ENCODE measurements at places on chromosomes 12 and 14. TPM values are rescaled to one million over a fixed set of nuclear protein-coding genes. Genes with fewer than 3 reads are reported as not detected.
A peak's percentile ranks its signal among the peaks of the same experiment; 100 is the strongest.

The SLC17A8 gene
- total RNA-seq: not detected

The ITGA7 gene
- 285 TPM for total RNA-seq

DNA sequence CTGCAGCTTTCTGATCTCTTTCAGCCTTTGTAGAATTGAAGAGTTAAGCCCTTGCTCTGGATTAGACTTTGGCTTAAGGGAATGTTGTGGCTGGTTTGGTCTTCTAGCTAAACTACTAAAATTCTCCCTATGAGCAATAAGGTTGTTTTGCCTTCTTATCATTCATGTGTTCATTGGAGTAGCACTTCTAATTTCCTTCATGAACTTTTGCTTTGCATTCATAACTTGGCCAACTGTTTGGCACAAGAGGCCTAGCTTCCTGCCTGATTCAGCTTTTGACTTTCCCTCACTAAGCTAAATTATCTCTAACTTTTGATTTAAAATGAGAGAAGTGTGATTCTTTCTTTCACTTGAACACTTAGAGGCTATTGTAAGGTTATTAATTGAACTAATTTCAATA, 384.3 kb downstream of the RAD51B start:
- H3K4me1 ChIP-seq: peaks cover 26% of the 10 kb centered on the region
- DNase-seq: no peak
- no peaks in the 10 kb centered on the region for H3K27me3 ChIP-seq
- H3K27ac ChIP-seq: peak overlapping the region; percentile 52
- H3K36me3 ChIP-seq: no peaks in the 10 kb centered on the region

DNA sequence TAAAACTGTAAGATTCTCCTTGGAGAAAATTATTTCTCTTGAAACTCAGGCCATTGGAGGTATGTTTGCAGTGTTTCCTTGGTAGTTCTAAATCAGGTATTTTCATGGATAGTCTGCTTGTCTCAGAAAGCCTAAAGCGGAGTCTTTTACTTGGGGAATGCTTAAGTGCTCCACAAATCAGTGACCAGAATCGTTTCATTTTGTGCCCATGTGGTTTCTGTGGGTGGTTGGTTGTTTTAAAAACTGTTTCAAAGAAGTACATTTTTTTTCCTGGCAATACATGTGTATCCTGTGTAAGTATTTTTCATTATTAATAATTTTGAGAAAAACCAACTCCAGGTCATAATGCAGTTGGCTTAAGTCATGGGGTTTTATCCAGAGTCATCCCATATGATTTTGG, 33.6 kb downstream of the CCDC91 start:
- no peak overlapping the region for H3K4me3 ChIP-seq
- H3K36me3 ChIP-seq: no peaks in the 10 kb centered on the region
- DNase-seq: no peak
- no peak overlapping the region for H3K27ac ChIP-seq
- H3K4me1 ChIP-seq: peaks cover 8% of the 10 kb centered on the region

The HOXC12 gene
- not detected for total RNA-seq

DNA sequence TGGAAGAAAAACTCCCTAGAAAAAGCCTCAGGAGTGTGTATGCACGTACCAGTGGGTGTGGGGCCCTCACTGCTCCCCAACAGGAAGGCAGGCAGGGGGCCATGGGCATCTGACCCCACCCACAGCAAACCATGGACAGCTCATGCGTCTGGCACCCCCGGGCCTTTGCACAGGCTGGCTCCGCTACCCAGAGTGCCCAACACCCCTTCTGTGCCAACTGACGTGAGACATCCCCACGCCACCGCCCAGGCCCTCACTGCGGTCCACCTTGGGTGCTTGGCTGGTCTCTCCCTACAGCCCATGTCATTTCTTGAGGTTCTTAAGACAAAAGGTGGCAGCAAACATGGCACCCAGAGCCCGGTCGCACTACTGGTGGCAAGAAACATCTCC, 91.4 kb downstream of the NCOR2 start:
- H3K36me3 ChIP-seq: peaks cover 32% of the 10 kb centered on the region
- H3K27ac ChIP-seq: no peak overlapping the region
- H3K4me1 ChIP-seq: peaks cover 3% of the 10 kb centered on the region
- no peak for DNase-seq

DNA sequence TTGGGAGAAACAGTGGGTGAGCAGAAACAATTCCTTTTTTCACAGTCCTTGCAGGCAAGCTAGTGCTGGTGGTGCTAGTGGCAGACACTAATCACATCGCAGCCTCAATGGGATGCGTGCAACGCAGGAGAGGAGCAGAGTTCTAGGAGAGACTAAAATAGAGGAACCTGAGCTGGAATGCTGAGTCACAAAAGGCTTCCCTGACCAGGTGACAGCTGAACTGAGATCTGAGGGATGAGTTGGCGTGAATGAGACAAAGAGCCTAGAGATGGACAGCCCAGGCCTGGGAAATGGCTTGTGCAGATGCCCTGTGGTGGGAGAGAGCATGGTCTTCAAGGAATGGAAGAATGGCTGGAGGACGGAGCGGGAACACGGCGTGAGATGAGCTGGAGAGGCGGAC, 25.8 kb downstream of the ACADS start:
- H3K27me3 ChIP-seq: no peaks in the 10 kb centered on the region
- no peak overlapping the region for H3K27ac ChIP-seq
- no peaks in the 10 kb centered on the region for H3K4me1 ChIP-seq
- no peaks in the 10 kb centered on the region for H3K36me3 ChIP-seq
- DNase-seq: no peak

The CD163L1 gene
- total RNA-seq: 2.5 TPM

DNA sequence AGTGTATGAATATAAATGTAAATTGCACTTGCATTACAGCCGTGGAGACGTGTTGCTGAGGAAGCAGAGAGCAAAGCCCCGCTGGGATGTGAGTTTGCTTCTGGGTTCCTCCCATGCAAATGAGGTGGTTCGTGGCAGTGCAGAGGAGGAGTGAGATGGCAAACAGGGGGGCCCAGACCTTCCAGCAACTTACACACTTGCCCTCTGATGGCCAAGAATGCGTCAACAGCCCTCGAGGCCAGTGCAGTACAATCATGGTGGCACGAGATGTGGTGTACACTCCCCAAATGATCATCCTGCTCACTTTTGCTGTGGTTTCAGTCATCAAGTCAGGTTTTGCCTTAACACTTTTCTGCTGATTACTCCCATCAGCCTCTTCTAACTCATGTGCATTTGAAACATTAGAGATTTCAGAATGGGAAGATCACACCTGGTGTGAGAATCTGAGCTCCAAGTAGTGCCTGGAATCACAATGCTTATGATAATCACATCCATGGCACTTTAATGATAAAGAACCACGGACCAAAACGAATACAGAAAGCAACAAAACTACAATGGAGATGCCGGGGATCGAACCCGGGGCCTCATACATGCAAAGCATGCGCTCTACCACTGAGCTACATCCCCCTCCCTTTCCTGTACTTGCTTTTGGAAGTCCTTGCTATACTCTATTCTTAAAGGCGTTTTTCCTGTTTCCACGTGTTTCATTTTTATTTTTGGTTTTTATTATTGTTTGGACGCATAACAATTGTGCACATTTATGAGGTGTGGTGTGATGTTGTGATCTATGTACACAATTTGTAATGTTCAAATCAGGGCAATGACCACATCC, 7.0 kb upstream of the UBC start:
- H3K27ac ChIP-seq: peak overlapping the region; percentile 100
- H3K36me3 ChIP-seq: no peaks in the 10 kb centered on the region

The TRHDE gene
- 3.7 TPM for total RNA-seq

The HCAR2 gene
- 0.35 TPM for total RNA-seq

DNA sequence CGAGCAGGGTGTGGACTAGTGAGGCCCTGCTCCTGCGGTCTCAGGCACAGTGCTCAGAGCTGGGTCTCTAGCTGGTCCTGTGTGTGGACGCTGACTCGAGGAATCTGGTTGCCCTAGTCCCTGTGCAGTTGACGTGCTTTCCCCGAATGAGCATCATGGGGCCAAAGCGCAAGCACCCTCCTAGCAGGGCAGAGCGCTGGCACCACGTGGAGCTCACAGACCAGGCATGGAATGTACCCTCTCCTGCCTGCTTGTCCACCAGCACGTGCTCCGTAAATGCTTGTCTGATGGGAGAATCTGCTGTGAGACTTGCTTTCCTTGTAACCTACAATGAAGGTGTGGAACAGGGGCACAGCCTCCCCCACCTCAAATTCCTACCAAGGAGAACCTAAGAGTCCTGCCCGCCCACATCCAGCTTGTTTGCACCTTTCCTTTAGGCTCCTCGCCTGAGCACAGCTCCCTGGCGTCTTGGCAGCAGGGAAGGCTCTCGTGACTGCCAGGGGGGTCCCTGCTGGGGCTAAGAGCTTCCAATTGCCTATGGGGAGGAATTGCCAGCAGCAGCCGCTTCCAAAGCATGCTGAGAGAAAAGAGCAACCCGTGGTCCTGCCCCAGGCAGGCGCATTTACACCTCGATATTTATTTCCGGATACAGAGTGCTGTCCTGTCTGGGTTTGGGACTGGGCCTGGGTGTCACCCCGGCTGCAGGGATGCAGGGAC, 125.0 kb downstream of the PIWIL1 start:
- H3K27ac ChIP-seq: no peak overlapping the region
- no peak overlapping the region for H3K4me3 ChIP-seq
- H3K27me3 ChIP-seq: no peaks in the 10 kb centered on the region
- no peaks in the 10 kb centered on the region for H3K4me1 ChIP-seq
- DNase-seq: no peak
- H3K36me3 ChIP-seq: no peaks in the 10 kb centered on the region

- no peaks in the 10 kb centered on the region for H3K36me3 ChIP-seq
- H3K4me3 ChIP-seq: peak overlapping the region; percentile 59
- no peaks in the 10 kb centered on the region for H3K27me3 ChIP-seq
- H3K27ac ChIP-seq: peak overlapping the region; percentile 23
- no peak for DNase-seq
Measured at GRCh38 chr14:105064721-105065143, 498 bp downstream of the GPR132 start.

DNA sequence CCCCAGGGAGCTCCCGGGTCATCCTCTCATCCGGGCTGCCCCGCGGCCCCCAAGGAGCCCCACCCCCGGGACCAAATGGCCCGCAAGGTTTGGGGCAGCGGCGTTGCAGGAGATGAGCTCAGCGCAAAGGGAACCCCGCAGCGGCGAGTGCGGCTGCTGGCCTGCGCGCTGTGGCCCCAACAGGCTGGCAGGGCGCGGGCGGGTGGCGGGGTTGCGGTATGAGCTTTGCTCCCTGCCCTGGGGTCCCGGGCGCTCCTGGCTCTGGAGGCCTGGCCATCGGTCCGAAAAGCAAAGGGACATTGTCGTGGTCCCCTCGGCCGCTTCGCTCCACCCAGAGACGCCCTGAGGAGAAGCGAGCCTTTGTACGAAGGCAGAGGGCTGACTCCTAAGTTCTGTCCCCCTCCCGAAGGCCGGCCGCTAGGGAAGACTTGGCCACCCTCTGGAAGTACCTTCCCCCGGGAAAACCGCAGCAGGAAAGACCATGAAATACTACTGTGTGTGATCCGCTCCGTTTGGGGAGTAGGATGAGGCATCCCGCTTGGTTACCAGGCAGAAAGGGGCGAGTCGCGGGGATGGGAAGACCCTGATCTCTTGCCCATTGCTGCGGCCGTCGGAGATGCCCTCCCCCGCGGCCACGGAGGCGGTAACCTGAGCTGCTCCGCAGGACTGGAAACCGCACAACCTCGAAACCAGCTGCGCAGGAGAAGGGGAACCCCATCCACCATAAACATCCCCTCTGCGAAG, 620 bp upstream of the NID2 start:
- H3K36me3 ChIP-seq: no peaks in the 10 kb centered on the region
- H3K4me1 ChIP-seq: peaks cover 30% of the 10 kb centered on the region
- DNase-seq: no peak
- H3K27me3 ChIP-seq: no peaks in the 10 kb centered on the region
- peak overlapping the region; percentile 81 for H3K27ac ChIP-seq

GRCh38 chr12:132445884-132446632, 43.9 kb upstream of the FBRSL1 start:
- DNase-seq: no peak
- no peak overlapping the region for H3K27ac ChIP-seq
- H3K36me3 ChIP-seq: no peaks in the 10 kb centered on the region
- peak overlapping the region; percentile 35 for H3K4me3 ChIP-seq
- no peaks in the 10 kb centered on the region for H3K27me3 ChIP-seq
- H3K4me1 ChIP-seq: no peaks in the 10 kb centered on the region

- peak overlapping the region; percentile 76 for H3K27ac ChIP-seq
- no peaks in the 10 kb centered on the region for H3K27me3 ChIP-seq
- peak overlapping the region; percentile 59 for H3K4me3 ChIP-seq
- H3K4me1 ChIP-seq: peaks cover 46% of the 10 kb centered on the region
- no peaks in the 10 kb centered on the region for H3K36me3 ChIP-seq
Measured at GRCh38 chr14:100297320-100298300, 8.6 kb downstream of the SLC25A29 start.

GRCh38 chr12:18275981-18276380, 14.7 kb downstream of the PIK3C2G start:
- H3K4me1 ChIP-seq: no peaks in the 10 kb centered on the region
- H3K27me3 ChIP-seq: no peaks in the 10 kb centered on the region
- no peak overlapping the region for H3K4me3 ChIP-seq
- DNase-seq: no peak
- no peaks in the 10 kb centered on the region for H3K36me3 ChIP-seq
- H3K27ac ChIP-seq: no peak overlapping the region

DNA sequence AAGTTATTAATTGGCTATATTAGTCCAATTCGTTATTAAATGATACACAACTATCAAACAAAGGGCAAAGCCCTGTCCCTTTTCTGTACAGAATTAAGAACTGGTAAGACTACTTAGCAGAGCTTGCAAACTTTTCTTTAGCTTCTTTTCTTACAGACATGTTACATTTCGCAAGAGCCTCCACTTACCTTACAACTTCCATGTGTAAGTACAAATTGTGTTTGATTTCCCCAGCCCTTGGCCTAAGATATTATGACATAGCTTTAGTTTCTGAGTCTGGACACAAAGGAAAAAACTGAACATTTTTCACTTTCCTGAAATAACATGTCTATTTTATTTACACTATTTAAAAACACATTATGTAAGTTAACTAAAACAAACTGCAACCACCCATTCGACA, 1.7 kb downstream of the ATF7 start:
- H3K4me3 ChIP-seq: peak overlapping the region; percentile 83
- H3K36me3 ChIP-seq: no peaks in the 10 kb centered on the region
- H3K27me3 ChIP-seq: no peaks in the 10 kb centered on the region
- DNase-seq: no peak
- peak overlapping the region; percentile 91 for H3K27ac ChIP-seq

DNA sequence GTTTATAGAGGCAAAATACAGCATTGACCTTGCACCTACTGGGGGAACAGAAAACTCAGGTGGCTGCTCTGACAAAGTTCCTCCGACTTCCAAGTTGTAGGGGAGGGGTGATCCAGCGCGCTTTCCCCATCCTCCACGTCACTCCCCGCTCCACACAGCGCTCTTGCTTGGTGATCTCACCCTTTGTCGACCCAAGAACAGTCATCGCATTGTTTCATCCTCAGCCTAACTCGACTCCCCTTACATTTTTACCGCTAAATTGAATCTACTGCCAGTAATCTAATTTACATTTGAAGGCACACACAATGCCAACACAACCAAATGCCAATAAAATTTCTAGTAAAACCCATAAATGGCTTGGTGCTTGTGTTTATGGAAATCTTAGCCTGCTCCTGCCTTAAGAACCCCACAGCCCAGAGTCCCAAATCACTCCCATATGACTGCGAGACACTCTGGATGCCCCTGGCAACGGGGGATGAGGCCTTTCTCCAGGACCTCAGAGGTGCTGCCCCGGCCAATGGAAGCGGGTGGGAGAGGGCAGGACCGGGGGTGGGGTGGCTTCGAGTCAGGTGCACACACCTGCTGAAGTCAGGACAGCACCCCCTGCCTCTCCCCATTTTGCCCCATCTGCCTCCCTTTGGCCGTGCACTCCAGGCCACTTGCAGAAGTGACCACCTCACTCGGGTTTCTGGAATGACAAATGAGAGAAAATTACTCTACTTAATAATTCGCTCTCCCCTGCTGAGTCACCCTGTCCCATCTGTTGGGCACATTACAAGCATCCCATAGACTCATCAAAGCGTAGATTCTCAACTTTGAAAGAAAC, 98.2 kb upstream of the GSC start:
- H3K4me1 ChIP-seq: no peaks in the 10 kb centered on the region
- no peak overlapping the region for H3K4me3 ChIP-seq
- no peak overlapping the region for H3K27ac ChIP-seq
- H3K36me3 ChIP-seq: no peaks in the 10 kb centered on the region
